Ovary (tissue), 10 donors: ENCODE measurements at places on chromosomes 4 and X.

DNA sequence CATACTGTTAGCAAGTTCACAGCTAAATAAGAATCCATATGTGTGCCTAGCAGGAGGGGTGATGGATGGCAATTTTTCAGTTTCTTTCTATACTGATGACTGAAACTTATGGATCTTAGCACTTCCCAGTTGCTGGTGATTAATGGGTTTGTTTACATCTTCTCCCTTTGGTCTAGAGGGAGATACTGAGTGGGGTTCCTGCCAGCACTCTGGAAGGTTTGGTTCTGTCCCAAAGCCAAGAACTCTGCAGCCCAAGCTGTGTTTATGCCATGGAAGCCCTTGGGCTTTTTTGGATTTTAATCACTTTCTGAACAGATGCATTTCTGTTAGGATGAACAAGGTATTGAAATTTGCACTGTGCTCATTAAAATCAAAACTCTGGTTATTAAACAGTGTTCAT is 43.5 kb downstream of the DDIT4L start:
- no peak for DNase-seq

DNA sequence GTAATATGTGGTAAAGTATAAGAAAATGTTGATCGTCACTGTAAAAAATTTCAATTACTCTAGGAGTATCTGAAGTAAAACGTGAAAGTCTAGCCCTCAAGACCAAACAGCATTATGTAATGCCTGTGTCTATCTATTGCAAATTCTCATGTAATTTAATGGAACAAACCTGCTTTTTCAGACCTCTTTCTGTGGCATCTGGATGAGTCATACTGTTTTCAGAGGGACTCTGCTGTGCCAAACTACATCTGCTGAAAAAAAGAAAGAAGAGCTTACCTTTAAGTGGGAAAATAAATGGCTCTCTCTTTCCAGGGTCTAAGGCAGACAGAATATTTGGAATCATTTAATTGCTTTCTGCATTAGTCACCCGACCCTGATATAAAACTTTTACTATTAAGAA is 89.8 kb upstream of the ARMCX2 start:
- DNase-seq = no peak

DNA sequence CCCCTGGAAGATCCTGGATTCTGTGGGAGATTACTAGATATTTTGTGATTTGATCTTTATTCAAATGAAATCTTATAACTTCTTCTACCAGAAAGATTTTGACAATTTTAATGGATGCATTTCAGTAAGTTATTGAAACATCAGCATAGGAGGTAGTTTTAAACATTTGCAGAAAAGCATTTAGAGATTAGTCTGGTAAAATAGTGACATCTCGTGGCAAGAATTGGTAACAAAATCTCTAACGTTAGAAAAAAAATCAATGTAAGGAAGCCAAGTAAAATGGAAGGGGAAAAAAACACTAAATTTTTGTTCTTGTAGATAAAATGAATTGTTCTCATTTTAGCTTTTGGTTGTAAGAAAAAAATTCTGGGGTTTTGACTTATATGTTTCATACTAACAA is 73.3 kb downstream of the TASL start:
- DNase-seq = no peak

DNA sequence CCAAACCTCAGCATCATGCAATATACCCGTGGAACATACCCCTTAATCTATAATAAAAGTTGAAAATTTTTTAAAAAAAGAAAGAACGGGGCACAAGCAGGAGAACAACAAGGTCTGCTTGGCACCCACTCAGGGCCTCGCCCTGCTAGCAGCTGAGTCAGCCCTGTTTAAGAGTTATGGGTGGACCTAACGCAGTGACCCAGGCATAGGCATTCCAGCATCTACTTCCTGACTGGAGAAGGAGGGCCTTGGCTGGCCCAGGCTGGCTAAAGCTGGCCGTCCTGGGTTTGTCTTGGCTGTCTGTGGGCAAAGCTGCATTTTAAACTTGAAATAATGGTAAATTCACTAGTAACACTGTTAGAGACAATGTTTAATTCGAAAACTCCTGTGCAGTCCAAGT is 236.7 kb upstream of the PGRMC2 start:
- no peak for DNase-seq

GRCh38 chrX:2793752-2794151 is 35.0 kb upstream of the GYG2 start:
- no peak for DNase-seq

GRCh38 chr4:152640058-152640921 is 39.5 kb downstream of the TMEM154 start:
- DNase-seq = no peak

DNA sequence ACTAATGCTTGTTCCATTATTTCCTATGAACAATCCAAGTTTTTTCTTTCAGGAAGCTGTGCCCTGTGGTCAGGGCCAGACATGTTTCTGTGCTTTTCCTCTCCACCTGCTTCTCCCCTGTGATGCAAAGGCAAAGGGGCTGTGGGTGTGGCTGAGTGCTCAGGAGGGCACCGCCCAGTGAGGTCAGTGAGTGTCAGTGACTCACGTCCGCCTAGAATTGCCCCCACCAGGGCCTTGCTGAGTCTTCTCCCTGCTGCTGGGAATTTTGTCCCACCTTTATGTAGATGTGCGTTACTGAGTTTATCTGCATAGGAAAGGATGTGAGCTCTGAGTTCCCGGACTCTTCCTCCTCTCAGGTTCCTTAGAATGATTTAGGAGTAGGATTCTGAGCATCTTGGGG is 283.2 kb downstream of the DCHS2 start:
- no peak for DNase-seq

- DNase-seq = no peak
Measured at GRCh38 chr4:76762137-76763130, 135.5 kb downstream of the SOWAHB start.

DNA sequence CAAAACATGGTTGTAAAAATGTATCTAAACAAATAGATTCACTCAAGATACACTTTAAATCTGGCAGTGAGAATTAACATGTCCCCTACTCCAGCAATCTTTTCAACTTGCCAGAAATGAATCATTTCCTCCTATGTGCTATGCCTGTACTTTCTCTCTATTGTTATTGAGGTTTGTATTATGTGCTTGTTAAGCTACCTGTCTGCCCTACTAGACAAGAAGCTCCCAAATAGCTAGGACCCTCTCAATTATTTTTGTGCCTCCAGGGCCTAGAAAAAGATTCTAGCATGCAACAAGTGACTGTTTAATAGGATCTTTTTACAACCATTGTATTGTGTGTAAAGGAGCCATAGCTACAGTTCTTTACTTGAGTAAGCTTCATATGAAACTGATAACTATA is 3.5 kb upstream of the SAP30 start:
- no peak for DNase-seq

- DNase-seq = no peak
Measured at GRCh38 chrX:143363419-143363818, 153.9 kb downstream of the SPANXN3 start.

DNA sequence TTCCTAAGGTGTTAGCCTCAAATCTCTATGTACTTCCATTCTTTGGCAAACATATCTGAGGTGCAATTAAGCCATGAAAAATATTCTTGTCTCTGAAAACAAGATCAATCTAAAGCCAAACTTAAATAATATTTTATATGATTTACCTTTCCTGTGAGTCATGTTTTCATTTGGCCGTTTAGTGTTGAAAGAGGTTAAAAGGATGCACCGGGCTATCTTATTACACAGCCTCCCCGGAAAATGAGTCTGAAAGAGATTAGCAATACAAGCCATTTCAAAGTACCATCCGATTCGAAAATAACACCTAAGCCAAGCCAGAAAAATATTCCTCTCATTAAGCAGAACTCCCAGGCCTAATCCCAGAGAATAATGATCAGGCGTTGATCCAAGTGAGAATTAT is 161.5 kb upstream of the EPHA5 start:
- DNase-seq = no peak

DNA sequence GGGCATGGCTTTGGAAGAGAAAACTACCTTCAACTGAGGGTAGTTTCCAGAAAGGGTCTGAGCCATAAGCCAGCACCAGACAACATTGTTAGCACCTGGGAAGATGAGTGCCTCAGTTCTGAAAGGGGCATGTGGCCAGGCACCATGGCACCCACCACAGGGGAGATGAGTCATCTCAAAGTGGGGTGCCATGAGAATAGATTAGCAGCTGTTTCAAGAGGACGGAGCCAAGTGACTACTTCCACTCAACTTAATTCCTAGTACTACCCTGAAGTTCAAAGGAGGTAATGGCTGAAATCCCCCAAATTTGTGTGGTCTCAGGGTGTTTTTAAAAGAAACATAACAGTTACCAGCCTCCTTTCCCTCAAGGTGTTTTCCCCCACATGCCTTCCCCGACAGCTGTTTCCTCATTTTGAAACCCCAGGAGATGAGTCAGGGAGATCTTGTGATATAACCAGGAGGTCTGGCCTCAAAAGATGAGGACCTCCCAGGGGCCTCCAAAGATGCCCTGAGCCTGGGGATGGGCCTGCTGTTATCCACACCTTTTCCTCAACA is 27.8 kb upstream of the FTHL17 start:
- DNase-seq = no peak
